NCI-H460 (cell line): ENCODE measurements at places on chromosomes 11 and 22. TPM values are rescaled to one million over a fixed set of nuclear protein-coding genes. Genes with fewer than 3 reads are reported as not detected.

DNA sequence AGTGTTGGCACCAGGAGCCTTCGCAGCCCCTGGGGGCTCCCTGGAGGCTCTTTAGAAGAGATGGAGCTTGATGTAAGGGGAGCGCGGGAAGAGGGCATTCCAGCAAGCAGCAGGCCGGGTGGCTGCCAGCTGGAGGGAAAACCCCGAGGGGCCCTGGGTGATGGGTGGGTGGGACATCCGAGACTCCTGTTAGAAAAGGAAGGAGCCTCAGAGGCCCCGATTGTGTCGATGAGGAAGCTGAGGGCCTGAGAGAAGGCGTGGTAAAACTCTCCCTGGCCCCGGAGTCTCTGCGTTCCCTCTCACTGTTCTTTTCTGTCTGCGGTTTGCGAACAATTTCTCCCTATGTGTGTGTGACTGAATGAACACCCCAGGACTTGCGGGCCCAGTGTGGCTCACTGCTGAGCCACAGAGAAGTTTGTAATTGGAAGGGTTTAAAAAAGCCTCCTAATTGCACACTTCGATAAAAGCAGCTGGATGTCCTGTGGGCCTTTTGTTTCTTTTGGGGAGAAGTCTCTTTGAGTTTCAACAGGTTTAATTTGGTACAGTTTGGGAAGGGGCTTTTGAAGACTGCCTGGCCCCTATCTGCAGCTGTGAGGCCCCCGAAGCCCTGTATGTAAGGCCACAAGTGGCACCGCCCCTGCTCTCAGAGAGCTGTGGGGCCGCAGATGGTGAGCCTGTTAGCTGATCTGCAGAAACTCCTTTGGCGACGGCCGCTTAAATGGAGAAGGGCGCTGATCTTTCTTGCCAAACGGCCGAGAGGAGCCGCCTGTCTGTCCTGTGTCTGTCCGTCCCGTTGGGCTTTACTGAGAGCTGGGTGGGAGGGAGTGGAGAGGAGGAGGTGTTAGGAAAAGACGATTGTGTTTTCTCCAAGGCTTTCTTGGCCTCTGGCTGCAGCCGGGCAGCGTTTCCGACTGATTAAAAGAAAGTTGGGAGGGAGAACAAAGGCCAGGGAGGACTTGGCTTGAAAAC, 2.0 kb downstream of the FBLN1 start:
- DNase-seq: no peak

DNA sequence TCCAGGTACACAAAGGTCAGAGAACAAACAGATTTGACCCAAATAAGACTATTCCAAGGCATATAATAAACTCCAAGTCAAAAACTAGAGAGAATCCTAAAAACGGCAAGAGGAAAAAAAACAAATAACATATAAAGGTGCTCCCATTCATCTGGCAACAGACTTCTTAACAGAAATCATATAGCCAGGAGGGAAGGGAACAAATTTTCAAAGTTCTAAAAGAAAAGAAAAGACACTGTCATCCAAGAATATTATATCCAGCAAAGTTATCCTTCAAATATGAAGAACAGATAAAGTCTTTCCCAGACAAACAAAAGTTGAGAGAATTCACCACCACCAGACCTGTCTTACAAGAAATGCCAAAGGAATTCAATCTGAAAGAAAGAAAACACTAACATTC, 11.1 kb downstream of the EFCAB6 start:
- no peak for DNase-seq

GRCh38 chr11:1750481-1750839, at the start of gene IFITM10:
Gene IFITM10, minus strand, starts transcription at chr11:1750595. Its CDS starts 153 bp downstream, at chr11:1750442.
- DNase-seq: no peak

GRCh38 chr11:70038034-70038834, 39.9 kb upstream of the ANO1 start:
- DNase-seq: no peak

DNA sequence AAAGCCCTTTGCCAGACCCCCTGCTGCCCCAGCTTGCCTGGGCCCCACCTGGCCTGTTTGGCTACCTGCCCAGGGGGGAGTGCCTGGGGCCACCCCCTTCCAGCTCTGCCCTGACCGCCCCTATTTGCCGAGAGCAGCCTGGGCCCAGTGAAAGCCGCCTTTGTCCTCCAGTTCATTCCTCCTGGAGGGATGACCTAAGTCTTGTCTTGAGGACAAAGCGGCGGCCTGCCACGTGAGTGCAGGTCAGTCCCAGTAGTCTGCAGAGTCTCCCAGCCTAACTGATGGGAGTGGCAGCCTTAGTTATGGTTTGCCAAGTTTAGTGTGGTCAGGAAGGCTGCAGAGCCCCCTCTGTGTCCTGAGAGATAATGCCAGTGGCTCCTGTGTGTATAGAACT, 115.9 kb upstream of the CRYBB3 start:
- DNase-seq: no peak

- no peak for DNase-seq
Observed at GRCh38 chr11:63251312-63251711, 7.9 kb upstream of the SLC22A25 start.

Gene NRIP3
- total RNA-seq: 13.5 and 14.8 TPM in 2 replicates

Gene ST3GAL4
- total RNA-seq: 22.3 and 31.3 TPM in 2 replicates
